CD8-positive, alpha-beta T cell (primary cell): ENCODE measurements at places on chromosomes 16 and 17.

GRCh38 chr16:78566397-78567073 is 467.1 kb downstream of the WWOX start:
- no peak for DNase-seq

- no peak for DNase-seq
Measured at GRCh38 chr17:41650794-41651624, 26.6 kb upstream of the KRT17 start.

DNA sequence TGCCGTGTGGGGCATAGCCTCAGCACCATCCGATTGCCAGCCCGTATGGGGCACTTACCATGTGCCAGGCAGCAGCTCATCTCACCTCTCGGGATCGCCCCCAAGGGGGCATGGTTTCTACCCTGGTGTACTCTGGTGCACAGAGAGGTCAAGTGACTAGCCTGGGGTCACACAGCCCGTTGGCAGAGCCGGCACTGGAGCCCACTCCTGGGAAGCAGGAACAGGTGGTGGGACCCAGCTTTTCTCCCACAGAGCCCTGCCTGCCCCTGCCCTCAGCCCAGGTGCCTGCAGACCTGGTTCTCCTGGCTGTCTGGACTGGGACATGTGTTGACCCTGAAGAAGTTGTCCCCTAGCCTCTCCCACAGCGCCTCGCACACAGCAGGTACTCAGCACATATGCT is 141.8 kb upstream of the CIBAR2 start:
- DNase-seq, result no peak

DNA sequence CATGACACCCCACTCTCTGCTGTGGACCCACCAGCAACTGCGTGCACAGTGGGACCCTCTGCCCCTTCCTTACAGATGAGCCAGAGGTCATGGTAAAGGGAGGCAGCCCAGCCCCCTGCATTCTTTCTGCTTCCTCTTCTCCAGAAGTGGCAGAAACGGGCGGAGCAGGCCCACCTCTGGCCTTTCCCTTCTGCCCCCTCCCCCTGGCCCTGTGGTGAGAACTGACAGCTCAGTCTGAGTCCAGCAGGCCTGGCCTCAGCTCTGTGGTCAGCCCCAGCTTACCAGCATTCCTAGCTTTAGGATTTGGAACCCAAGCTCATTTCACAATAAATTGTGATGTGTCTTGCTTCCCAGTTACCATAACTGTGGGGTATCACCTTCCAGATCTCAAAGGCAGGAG is 4.8 kb upstream of the ANKRD11 start:
- no peak for DNase-seq

- DNase-seq, result peak; percentile 67
Measured at GRCh38 chr16:1825864-1826690, 548 bp downstream of the HAGH start.

- no peak for DNase-seq
Measured at GRCh38 chr16:57815987-57816745, 13.9 kb upstream of the KIFC3 start.

DNA sequence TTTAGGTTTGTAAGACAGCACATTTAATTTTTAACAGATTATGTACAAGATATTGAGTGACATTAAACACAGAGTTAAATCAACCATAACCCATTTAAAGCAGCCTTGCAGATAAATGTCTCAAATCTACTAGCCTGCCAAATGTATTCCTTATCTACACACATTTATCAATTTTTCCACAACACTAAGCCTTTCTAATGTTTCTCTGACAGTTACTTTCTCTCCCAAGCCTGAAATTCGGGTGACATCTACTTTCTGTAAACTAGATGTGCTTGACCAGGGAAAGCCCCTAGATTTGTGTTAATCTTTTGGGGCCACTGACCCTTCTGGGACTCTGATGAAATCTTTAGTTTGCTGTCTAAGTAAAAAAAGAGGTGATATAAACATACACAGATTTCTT is 69.0 kb downstream of the CDH13 start:
- DNase-seq, result no peak

GRCh38 chr16:2253293-2253692 is 1.9 kb upstream of the ECI1 start:
- no peak for DNase-seq

DNA sequence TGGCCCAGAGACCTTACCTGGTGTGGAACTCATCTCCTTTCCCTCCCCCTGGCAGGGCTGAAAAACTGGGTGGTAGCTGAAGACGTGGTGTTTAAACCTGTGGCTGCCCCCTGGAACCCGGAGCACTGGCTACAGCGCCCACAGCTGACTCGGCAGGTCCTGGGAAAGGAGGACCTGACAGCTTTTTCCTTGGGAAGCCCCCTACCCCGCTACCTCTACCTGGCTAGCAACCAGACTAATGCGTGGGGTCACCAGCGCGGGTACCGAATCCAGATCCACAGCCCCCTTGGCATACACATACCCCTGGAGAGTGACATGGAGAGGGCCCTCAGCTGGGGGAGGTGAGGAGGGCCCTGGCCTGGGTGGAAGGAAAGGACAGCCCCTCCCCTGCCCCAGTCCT is 2.0 kb upstream of the AOC3 start:
- no peak for DNase-seq

DNA sequence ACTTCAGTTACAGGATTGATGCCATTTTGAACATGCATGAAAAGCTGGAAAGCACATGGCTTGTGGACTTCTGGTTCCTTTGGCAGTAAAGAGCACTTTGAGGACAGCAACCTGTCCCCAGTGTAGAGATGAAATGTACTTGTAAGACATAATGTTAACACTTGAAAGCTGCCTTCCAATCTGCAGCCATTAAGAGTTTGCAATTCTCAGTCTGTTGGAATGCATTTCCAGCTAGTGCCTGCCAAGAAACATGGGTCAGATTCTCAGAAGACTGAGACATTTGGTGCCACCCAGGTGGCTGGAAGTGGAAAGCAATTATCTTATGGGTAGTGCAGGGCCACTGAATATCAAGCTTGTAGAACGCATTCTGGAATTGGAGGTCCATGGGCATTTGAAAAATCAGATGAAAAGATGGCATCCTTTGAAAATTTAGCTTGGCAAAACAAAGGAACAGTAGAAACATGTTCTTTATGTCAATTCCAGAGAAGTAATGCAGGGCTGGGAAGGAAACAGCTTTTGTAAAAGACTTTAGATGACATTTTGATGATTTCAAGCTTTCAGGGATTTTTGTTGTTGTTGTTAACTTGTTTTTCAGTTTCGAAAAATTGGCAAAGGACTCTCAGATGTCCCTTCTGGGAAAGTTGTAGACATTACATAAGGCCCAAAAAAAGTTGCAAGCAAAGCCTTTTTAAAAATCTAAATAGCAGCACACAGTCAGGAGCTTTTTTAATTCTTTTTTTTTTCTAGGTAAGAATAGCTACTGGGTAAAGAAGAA is 147.0 kb downstream of the ABCA8 start:
- DNase-seq, result no peak

GRCh38 chr16:53713403-53714204 is 9.6 kb downstream of the FTO start:
- DNase-seq, result no peak

GRCh38 chr17:77326076-77326591 is 185.4 kb downstream of the SEC14L1 start:
- DNase-seq, result no peak

GRCh38 chr17:50637829-50638605 is 3.3 kb downstream of the ABCC3 start:
- DNase-seq, result no peak

DNA sequence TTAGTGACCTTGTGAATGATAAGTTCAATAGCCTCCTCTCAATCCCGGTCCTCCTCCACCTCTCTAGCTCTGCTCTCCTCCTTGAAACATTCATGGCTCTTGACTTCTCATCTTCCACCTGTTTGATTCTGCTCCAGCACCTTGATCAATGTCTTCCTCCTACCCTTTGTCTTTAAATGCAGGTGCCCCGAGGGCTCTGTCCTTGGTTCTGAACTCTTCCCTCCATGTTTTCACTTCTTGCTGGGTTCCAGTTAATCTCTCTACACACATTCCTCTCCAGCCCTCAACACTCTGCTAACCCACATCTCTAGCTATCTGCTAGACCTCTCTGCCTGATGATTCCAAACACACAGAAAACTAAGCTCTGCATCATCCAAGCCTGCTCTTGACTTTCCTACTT is 13.4 kb downstream of the CD300E start:
- no peak for DNase-seq

- DNase-seq, result no peak
Measured at GRCh38 chr16:50960517-50961202, 190.4 kb downstream of the SALL1 start.

GRCh38 chr16:12191102-12191501 is 214.6 kb downstream of the SNX29 start:
- no peak for DNase-seq

- DNase-seq, result no peak
Measured at GRCh38 chr16:13672196-13672595, 247.8 kb upstream of the ERCC4 start.

- DNase-seq, result no peak
Measured at GRCh38 chr16:89583895-89584644, 8.5 kb downstream of the CPNE7 start.

DNA sequence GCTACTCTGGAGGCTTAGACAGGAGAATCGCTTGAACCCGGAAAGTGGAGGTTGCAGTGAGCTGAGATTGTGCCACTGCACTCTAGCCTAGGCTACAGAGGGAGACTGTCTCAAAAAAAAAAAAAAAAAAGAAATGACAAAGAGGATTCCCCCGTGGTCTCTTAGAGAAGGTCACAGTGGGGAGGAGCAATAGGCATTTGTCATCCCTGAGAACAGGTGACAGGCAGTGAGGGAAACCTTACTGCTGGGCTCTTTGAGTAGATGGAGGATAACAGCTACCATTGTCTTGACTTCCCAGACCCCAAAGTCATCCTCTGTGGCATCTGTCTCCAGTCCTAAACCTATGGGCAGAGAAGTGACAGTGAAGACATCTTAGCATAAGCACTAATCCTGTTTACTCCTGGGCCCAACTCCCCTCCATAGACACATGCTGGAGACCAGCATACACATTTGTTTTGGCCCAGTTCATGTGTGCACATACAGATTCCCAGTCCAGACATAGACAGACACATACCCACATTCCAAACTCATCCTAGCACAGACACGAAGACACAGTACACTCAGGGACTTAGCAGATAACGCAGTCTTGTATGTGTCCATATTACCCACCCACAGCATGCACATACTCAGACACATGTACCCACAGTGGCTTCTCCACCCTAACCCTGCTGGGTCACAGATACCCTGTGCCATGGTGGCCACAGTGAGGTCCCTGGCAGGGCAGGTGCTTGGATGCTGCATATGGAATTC is 2.7 kb downstream of the ESRP2 start:
- peak; percentile 62 for DNase-seq

GRCh38 chr17:7235693-7236665 is 1.7 kb upstream of the DVL2 start:
- no peak for DNase-seq

- DNase-seq, result no peak
Measured at GRCh38 chr16:69796285-69797118, 34.4 kb downstream of the WWP2 start.

GRCh38 chr17:44356241-44356640 is 7.4 kb downstream of the FAM171A2 start:
- no peak for DNase-seq

GRCh38 chr17:48869821-48870318 is 22.7 kb upstream of the ATP5MC1 start:
- DNase-seq, result no peak

- no peak for DNase-seq
Measured at GRCh38 chr16:86428729-86429517, 81.4 kb upstream of the FOXF1 start.

- no peak for DNase-seq
Measured at GRCh38 chr16:12580809-12581208, 222.9 kb downstream of the CPPED1 start.

DNA sequence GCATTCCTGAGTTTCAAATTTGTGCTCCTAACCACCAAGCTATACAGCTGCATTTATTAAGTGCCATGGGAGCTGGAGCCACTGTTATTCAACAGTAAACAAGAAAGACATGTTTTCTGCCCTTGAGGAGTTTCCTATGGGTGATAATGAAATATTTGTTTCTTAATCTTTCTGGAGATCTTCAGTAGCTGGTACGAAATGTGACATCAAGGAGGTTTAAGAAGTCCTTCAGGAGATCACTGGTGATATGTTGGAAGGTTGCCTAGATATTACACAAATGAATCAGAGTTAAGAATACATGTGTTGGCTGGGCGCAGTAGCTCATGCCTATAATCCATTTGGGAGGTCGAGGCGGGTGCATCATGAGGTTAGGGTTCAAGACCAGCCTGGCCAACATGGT is 14.9 kb downstream of the RHOT1 start:
- DNase-seq, result no peak

DNA sequence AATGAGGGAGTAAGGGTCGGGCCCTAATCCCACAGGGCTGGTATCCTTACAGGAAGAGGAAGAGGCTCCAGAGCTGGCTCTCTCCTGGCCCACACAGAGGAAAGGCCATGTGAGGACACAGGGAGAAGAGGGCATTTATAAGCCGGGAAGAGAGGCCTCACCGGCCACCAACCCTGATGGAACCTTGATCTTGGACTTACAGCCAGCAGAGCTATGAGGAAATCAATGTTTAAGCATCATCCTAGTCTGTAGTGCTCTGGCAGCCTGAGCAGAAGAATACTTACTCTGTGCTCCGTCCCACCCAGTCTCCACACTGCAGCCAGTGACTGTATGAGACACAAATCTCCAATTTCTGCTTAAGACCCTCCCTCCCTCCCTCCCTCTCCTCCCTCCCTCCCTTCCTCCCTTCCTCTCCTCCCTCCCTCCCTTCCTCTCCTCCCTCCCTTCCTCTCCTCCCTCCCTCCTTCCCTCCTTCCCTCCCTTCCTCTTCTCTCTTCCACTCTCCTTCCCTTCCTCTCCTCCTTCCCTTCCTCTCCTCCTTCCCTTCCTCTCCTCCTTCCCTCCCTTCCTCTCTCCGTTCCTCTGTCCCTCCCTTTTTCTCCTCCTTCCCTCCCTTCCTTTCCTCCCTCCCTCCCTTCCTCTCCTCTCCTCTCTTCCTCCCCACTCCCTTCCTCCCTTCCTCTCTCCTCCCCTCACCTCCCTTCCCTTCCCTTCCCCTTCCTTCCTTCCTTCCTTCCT is 8.9 kb upstream of the TMEM220 start:
- DNase-seq, result peak; percentile 2

- peak; percentile 85 for DNase-seq
Measured at GRCh38 chr16:88633684-88634140, 4.7 kb upstream of the IL17C start.

- no peak for DNase-seq
Measured at GRCh38 chr16:56140645-56141044, 50.6 kb upstream of the GNAO1 start.

GRCh38 chr16:52921104-52921503 is 131.6 kb downstream of the CHD9NB start:
- DNase-seq, result no peak

DNA sequence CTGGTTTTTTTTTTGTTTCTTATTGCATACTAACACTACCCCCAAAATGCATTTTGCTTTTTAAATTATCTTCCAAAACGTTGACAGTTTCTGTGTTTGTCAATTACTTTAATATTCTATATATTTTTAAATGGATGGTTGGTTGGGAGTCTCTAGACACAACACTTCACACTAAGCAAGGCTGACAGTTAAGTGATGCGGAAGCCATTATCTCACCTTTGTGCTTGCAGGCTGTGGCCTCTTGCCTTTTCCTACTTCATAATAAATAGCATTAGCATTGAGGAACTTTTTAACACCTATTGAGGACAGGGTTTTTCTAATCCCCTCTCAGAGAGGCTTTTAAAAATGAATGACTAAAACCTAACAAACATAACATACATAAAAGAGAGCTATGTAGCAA is 280.8 kb upstream of the TBX2 start:
- DNase-seq, result no peak
